GM13976 (cell line): ENCODE measurements at places on chromosomes 16 and 17.

DNA sequence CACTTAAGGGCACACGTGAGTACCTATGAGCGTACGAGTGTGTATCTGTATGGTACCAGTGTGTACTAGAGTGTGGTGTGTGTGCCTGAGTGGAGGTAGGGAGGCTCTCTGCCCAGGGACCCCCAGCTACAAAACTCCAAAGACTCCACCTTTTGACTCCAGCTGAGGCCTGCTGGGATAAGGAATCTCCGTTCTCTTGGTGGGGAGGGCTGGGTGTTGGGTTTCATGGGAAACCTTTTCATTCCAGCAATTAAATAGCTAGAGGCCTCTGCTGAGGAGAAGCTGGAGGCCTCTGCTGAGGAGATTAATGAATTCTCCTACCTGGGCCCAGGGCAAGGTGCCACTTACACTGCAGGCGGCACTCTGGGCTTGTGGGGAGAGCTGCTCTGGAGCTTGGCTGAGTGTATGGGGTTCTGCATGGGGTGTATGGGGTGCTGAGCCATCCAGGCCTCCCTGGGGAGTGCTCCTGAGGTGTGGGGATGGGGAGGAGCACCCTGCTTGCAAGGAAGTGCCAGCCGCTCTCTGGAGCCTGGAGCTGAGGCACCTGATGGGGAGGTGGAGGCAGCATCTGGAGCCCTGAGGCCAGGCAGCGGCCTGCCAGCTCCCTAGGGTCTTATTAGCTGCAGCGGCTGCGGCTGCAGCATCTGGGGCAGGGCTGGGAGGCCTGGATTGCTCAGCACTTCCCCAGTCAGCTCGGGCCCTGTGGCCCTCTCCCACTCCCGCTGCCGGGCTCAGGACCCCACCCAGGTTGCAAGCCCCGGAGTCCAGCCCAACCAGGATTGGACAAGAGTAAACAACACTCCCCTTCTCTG is 4.6 kb downstream of the ANKRD13B start:
- no peak for DNase-seq

- DNase-seq, result no peak
Observed at GRCh38 chr17:75110234-75110937, 617 bp downstream of the ARMC7 start.

DNA sequence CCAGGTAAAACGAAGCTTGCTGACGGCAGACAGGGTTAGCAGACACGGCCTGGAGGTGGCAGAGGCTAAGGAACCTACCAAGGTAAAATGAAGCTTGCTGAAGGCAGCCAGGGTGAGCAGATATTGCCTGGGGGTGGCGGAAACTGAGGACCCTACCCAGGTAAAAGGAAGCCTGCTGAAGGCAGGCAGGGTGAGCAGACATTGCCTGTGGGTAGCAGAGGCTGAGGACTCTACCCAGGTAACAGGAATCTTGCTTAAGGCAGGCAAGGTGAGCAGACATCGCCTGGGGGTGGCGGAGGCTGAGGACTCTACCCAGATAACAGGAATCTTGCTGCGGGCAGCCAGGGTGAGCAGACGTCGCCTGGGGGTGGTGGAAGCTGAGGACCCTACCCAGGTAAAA is 2.6 kb upstream of the GCGR start:
- DNase-seq, result no peak

GRCh38 chr16:88076211-88076931 is 125.1 kb downstream of the BANP start:
- DNase-seq, result no peak

DNA sequence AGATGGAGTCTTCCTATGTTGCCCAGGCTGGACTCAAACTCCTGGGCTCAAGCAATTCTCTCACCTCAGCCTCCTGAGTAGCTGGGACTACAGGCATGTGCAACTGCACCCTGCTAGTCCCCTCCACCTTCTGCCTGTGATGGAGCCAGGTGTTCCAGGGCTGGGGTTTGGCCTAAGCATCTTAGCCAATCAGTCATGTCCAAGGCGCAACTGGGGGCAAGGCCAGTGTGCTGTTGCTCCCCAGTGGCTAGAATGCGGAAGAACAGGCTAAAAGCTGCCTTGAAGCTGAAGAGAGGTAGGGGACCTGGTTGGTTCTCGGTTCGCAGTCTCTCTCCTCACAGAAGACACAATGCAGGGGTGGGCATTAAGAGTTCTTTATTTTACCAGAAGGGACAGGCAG is 18.6 kb downstream of the FLOT2 start:
- peak; percentile 69 for DNase-seq

DNA sequence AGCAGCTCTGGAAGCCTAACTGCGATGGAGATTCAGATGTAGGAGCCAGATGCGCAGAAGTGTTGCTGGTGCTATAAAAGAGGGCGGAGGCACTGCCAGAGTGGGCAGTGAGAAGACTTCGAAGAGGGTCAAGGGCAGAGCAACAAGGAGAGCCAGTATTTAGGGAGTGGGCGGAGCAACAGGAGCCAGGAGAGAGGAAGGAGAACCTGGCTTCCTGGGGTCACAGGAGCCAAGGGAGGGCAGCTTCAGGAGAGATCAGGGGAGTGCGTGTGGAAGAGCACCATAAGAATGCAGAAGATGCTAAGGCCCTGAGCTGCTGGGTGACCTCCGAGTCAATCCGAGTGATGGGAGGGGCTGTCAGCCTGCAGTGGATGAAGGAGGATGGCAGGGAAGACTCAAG is 14.4 kb upstream of the MRPS23 start:
- no peak for DNase-seq

- peak; percentile 98 for DNase-seq
Observed at GRCh38 chr17:2592971-2593820, at the start of gene PAFAH1B1. Gene PAFAH1B1, plus strand, starts transcription at chr17:2593654. Its CDS starts 44,635 bp downstream, at chr17:2638289.

GRCh38 chr17:54347495-54347894 is 524.8 kb downstream of the KIF2B start:
- no peak for DNase-seq
